ENCODE measurements at places on chromosomes 7 and 10.

DNA sequence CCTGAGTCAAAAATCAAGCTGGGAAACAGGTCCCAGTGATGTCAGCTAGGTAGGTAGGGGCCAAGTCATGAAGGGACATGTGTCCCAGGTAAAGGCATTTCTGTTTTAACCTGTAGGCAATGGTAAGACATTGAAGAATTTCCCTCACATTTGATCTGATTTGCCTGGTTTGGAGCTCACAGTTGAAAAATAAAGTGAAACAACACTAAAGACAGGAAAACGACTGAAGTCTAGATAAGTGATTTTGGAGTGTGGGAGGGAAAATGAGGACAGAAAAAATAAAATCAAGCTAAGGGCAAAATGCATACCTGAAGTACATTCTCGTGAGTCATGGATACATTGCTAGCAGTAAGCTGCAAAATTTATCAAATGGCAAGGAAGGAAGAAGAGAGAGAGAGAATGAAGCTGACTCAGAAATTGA is 169.9 kb downstream of the SKIDA1 start:
- DNase-seq = no peak

DNA sequence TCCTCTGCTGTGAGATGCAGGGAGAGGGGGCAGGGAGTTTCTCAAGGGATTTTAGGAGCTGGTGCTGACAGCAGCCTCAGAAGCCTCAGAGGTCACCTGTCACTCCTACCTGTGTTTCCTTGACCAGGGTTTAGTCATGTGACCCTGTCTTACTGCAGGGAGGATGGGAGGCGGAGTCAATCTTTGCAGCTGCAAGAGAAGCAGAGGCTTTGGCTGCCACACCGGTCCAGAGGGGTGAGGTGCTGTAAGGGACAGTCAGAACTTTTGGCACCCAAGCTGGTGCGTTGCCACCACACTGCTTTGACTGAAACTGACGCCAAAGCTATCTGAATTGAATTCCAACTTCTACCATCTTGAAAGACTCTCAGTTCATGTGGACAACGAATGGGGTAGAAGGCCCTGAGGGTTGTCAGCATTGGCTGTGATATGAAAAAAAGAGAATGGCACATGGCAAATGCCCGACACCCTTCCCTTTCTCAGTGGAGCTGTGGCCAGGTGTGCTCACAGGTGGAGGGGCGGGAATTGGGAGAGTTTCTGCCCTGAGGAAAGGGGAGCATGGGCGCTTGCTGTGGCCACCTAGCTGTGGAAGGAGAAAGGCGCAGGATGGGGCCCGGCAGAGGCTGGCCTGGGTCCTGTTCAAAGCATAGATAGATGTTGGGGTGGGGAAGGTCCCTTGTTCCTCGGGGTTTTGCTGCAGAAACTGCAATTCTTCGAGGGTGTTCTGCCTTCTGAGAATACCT is 69.3 kb downstream of the ARHGAP22 start:
- DNase-seq = no peak

- DNase-seq = no peak
Observed at GRCh38 chr7:157818701-157819454, 482.1 kb downstream of the DNAJB6 start.

DNA sequence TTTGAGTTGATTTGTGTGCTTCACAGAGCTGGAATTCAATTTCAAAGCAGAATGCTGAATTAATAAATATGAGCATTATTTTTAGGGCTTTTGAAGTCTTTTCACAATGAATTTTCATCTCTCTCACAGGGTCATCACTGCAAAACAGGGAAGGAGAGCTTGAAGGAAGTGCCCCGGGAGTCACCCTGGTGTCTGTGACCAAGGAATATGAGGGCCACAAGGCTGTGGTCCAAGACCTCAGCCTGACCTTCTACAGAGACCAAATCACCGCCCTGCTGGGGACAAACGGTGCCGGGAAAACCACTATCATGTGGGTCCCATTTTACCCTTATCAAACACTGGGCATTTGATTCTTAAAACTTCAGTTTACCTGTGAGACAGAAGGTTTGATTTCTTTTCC is 217.7 kb downstream of the ABCA13 start:
- DNase-seq = no peak

- DNase-seq = no peak
Observed at GRCh38 chr10:47253651-47254375, 46.2 kb upstream of the GDF10 start.

- DNase-seq = no peak
Observed at GRCh38 chr7:19442016-19442785, 266.6 kb downstream of the POLR1F start.

- DNase-seq = no peak
Observed at GRCh38 chr7:81779706-81780105, 9.9 kb upstream of the HGF start.

DNA sequence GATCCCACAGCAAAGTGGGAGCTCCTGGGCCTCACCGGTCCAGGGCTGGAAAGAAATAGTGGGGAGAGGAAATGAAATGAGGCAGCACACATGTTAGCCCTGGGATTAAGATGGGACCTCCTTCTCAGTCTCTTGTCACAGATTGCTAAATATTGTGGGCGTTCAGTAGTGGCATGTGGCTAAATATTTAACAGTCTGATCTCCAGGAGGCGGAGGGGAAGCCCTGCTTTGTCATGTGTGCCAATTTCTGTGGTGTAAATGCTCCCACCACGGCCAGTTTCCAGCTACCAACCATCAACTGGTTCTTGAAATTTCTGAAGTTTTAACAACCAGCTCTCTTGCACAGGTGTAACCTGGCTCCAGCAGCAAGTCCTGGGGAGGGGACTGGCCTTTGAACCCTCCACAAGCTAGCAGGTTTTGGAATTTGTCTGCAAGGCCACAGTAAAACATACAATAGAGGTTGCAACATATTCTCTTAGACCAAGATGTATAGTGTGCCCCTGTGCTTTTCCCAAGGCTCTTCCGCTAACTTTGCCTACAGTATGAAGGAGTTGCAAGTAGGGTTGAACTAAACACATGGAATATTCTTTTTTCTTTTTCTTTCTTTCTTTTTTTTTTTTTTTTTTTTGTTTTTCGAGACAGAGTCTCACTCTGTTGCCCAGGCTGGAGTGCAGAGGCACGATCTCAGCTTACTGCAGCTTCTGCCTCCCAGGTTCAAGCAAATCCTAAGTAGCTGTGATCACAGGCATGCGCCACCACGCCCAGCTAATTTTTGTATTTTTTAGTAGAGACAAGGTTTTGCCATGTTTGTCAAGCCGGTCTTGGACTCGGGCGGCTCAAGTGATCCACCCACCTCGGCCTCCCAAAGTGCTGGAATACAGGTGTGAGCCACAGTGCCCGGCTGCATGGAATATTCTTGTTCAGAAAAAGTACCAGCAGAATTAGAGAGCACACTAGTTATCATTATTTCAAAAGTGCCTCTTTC is 103.1 kb upstream of the PCBD1 start:
- DNase-seq = no peak

- DNase-seq = no peak
Observed at GRCh38 chr10:129859536-129859935, 104.5 kb downstream of the EBF3 start.

GRCh38 chr7:111953611-111954010 is 252.6 kb downstream of the DOCK4 start:
- DNase-seq = no peak

DNA sequence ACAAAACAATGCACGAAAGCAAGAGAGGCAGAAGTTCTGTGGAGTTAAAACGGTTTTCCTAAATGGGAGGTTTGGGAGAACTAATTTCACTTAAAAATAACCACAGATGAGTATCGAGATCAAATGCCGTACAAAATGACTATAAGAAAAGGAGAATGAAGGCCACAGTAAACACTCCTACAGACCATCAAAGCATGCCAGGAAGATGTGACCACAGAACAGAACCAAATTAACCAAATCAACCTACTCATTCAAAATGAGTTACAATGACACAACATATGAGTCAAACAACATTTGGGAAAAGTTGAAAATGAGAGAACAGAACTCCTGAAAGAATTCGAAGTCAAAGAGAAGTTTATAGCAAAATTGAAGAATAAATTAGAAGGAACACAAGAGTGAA is 24.3 kb upstream of the DOCK1 start:
- DNase-seq = no peak

GRCh38 chr7:158649279-158649678 is 55.3 kb downstream of the NCAPG2 start:
- DNase-seq = no peak

- no peak for DNase-seq
Observed at GRCh38 chr10:124032971-124033886, 60.2 kb downstream of the CHST15 start.

DNA sequence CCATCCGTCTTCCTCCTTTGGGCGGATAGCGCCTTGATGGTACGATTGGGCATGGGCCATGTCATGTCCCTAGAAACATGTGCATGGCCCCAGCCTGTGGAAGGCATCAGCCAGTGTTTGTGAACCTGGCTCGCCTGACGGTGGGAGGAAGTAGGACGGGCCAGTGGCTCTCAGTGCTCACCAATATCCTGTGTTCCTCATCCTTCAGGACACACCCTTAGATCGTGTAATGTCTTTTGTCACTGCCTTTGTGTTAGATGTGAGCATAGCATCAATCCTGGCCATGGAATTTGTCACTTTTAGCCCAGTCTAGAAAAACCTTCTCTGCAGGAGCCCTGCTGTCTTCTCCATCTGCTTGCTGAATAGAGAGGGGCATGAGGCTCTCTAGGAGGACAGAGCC is 77.6 kb downstream of the PFKFB3 start:
- no peak for DNase-seq

- DNase-seq = no peak
Observed at GRCh38 chr10:4669585-4669984, 156.4 kb upstream of the AKR1E2 start.

DNA sequence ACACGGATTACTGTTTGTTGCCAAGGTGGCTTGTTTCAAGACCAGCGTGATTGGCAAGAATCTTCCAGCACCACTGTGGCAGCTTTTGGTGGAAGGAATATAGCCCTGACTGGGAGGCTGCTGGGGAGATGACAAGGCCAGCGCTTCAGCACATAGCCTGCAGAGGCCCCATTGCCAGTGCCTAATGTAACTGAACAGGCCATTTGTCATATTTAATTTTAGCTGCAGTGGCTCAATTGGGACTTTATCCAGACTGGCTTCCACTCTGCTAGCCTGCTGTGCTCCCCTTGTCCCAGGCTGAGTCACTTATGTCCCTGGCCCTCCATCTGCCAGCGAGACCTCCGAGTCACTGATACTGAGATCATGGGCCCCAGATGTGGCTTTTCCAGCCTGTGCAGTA is 483.1 kb downstream of the GALNT17 start:
- DNase-seq = no peak

DNA sequence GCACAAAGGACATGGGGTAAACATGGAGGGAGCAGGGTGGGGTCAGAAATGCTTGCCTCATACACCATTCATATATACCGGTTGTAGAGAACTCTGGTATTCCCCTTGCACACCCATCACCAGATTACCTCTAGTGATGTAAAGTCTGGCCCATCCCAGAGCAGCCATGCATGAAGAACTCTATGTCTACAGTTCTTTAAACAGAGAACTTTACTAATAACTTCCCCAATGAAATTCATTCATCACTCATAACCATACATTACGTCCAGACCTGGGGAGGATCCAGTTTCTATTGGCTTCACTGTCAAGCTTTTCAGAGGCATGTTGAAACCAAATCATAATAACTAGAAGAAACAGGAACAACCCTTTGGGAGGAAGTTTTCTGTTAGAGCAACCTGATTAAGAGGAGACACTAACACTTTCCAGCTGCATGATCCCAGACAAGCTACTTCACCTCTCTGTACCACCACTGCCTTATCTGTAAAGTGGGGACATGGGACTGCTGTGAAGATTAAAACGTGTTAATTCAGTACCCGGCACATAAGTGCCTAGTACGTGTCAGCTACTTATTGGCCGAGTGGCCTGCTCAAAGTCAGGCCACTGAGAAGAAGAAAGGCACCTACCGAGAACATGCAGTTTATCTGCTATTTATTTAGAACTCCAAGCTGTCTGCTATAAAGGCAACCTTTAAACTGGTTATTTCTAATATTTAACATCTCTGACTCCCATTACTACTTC is 59.7 kb downstream of the IGF2BP3 start:
- DNase-seq = no peak
